ENCODE measurements at places on chromosomes 11 and 22.

DNA sequence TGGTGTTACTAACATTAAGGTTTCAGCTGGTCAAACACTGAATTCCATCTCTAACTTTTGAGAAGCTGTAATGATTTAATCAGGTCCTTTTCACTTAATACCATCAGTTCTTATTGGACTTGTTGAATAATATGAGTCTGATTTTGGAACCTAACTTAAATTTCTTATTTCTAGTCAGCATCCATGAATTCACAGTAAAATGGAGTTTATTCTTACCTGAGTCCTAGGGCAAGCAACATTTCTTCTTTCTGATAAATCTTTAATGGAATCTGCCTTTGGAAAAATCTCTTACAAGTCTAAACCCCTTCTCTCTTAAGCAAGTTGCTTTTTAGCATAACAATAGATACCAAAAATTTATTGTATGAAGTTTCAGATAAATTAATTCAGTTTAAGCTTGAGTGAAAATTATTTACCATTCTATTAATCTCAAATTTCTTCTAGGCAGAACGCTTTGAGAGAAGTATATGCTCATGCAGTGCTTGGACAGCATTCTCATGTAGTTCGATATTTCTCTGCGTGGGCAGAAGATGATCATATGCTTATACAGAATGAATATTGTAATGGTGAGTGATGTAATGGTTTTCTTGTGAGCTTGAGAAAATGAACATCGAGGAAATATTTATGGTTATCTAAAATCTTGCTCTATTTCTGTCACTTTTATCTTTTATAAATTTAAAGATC lies 3.4 kb downstream of the WEE1 start:
- no peak for DNase-seq

GRCh38 chr11:70935006-70935768 lies 317.2 kb downstream of the SHANK2 start:
- no peak for DNase-seq

- no peak for DNase-seq
Observed at GRCh38 chr11:117441146-117441975, 113.7 kb downstream of the CEP164 start.

GRCh38 chr11:125069796-125070195 lies 6.7 kb downstream of the SLC37A2 start:
- no peak for DNase-seq

GRCh38 chr11:47354913-47355282 lies 2.4 kb upstream of the MYBPC3 start:
- DNase-seq: no peak
